ENCODE measurements at places on chromosomes 2 and 18.

GRCh38 chr18:4125224-4125623 is 329.9 kb downstream of the DLGAP1 start:
- peak; percentile 70 for DNase-seq

- no peak for DNase-seq
Measured at GRCh38 chr2:188330316-188331053, 38.8 kb downstream of the GULP1 start.

DNA sequence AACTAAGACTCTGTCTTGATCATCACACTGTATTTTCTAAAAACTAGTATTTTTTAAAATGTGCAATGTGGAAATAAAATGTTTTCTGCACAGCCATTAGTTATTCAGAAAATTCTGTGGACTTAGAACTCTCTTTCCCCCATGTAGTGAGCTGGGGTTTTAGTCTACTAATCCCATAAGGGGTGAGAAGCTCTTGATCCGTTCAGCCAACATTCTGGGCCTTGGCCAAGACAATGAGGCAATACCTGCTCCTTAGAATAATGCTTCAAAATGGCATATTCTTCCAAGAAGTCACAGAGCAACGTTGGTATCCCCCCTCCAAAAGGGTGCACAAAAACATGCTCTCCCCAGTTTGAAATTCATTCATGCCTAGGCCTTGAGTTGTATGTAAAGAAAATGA is 4.0 kb downstream of the REEP1 start:
- no peak for DNase-seq

DNA sequence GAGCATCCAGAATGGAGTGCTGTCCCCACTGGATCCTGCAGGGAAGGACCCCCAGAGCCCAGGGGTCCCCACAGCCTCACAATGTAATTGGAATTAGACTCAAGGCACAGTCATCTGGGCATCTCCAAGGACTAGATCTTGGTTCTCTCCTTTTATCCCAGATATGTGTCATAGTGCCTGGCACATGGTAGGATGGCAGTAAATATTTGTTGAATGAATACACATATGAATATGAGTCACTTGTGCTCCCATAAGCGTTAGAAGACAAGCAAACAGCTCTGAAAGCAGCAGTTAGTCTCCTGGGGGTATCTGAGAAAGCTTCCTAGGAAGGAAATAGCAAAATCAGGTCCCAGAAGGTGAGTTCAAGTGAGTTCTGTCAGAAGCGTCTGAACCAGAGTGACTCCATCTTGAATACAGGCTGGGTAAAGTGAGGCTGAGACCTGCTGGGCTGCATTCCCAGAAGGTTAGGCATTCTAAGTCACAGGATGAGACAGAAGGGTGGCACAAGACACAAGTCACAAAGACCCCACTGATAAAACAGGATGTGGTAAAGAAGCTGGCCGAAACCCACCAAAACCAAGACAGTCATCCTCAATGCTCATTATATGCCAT is 234.1 kb upstream of the ID2 start:
- DNase-seq = no peak

GRCh38 chr2:50398766-50399056 is 633.2 kb downstream of the NRXN1 start:
- DNase-seq = no peak

GRCh38 chr2:208948073-208948472 is 475.8 kb upstream of the MAP2 start:
- DNase-seq = no peak

- no peak for DNase-seq
Measured at GRCh38 chr2:239015901-239016675, 168.2 kb downstream of the TWIST2 start.

DNA sequence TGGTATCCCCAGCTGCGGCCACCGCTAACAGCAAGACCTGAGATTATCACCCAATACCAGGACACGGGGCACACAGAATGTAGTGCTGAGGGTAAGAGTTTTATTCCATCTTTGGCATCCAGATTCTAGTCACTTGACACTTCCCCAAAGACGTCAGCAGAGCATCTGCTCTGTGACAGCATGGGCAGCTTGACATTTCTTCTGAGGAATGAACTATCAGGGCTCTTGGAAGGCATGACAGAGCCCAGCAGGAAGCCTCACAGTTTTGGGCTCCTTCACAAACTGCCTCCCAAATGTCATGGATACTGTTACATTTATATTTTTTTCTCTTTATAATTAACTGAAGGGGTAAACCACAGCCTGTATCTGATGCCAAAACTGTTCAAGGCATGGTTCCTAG is 1010.7 kb downstream of the TDRD15 start:
- no peak for DNase-seq

- no peak for DNase-seq
Measured at GRCh38 chr2:215750763-215751162, 262.6 kb downstream of the MREG start.
